ENCODE measurements at places on chromosomes 13 and 19. TPM values are rescaled to one million over a fixed set of nuclear protein-coding genes. Genes with fewer than 3 reads are reported as not detected.

DNA sequence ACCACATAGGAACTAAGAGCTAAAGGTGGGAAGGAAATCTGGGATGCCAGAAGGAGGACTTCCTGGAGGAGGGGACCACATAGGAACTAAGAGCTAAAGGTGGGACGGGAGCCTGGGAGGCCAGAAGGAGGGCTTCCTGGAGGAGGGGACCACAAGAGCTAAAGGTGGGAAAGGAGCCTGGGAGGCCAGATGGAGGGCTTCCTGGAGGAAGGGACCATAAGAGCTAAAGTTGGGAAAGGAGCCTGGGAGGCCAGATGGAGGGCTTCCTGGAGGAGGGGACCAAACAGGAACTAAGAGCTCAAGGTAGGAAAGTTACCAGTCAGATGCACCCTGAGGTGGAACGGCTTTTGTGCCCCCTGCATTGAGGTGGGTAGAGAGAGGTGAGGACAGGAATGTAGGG lies 9.8 kb upstream of the FCHO1 start:
- DNase-seq, result no peak
- H3K36me3 ChIP-seq, result peaks cover 21% of the 10 kb centered on the region
- H3K4me3 ChIP-seq, result no peak overlapping the region
- no peaks in the 10 kb centered on the region for H3K27me3 ChIP-seq

- no peak for DNase-seq
- H3K27ac ChIP-seq, result no peak overlapping the region
- peaks cover 5% of the 10 kb centered on the region for H3K4me1 ChIP-seq
- H3K36me3 ChIP-seq, result peaks cover 43% of the 10 kb centered on the region
- no peak overlapping the region for H3K4me3 ChIP-seq
- peaks cover 7% of the 10 kb centered on the region for H3K27me3 ChIP-seq
Measured at GRCh38 chr19:11620553-11620952, 23.3 kb downstream of the ZNF627 start.

- H3K4me3 ChIP-seq, result no peak overlapping the region
- no peak overlapping the region for H3K27ac ChIP-seq
- H3K36me3 ChIP-seq, result peaks cover 68% of the 10 kb centered on the region
- H3K4me1 ChIP-seq, result peaks cover 3% of the 10 kb centered on the region
Measured at GRCh38 chr19:3818466-3818865, 32.3 kb upstream of the MATK start.

DNA sequence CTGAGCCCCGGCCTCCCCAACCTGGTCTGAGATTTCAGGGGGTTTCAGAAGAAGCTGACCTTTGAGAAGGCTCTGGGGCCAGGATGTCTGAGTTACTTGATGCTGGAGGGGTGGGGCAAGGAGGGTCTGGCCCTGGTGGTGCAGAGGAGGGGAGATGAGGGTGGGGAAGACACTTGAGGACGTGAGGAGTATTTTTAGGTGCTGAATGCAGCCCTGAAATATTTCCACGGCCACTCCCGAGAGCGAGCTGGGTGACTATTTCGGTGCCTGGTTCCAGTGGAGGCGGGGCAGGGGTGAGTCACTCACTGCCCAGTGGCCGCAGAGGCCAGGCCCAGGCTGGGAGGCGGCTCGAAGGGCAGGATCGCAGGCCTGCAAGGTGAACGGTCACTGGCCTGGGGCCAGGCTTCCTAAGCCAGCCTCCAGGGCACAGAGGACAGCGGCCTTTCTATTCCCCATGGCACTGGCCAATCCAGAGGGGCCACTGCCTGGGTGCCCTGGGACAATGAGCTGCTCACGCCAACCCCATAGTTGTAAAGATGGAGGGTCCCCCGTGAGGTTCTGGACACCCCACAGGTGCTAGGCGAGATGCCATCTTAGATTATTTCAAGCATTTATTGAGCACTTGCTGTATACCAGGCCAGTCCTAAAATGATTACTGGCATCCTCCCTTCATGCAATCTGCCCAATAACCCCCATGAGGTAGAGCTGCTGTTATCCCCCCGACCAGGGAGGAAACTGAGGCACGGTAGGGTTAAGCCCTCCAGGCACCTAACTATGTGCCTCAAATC lies 19.7 kb upstream of the JUND start:
- no peaks in the 10 kb centered on the region for H3K27me3 ChIP-seq
- peaks cover 35% of the 10 kb centered on the region for H3K4me1 ChIP-seq
- no peak overlapping the region for H3K27ac ChIP-seq
- peaks cover 7% of the 10 kb centered on the region for H3K36me3 ChIP-seq
- no peak overlapping the region for H3K4me3 ChIP-seq

- H3K27ac ChIP-seq, result no peak overlapping the region
- H3K27me3 ChIP-seq, result peaks cover 3% of the 10 kb centered on the region
- H3K4me3 ChIP-seq, result no peak overlapping the region
Measured at GRCh38 chr19:524062-524674, 7.4 kb upstream of the CDC34 start.

GRCh38 chr13:94057618-94058186 lies 421.8 kb downstream of the DCT start:
- H3K4me1 ChIP-seq, result no peaks in the 10 kb centered on the region
- no peaks in the 10 kb centered on the region for H3K36me3 ChIP-seq
- no peaks in the 10 kb centered on the region for H3K27me3 ChIP-seq
- no peak for DNase-seq

GRCh38 chr13:25906191-25906661 lies 145.6 kb downstream of the SHISA2 start:
- H3K27me3 ChIP-seq, result no peaks in the 10 kb centered on the region
- no peak overlapping the region for H3K4me3 ChIP-seq
- no peak overlapping the region for H3K27ac ChIP-seq
- no peak for DNase-seq
- peaks cover 2% of the 10 kb centered on the region for H3K36me3 ChIP-seq
- no peaks in the 10 kb centered on the region for H3K4me1 ChIP-seq

DACH1 gene
- total RNA-seq, result 9.9 TPM

Measured in spinal cord (tissue), 10 donors.